ENCODE measurements at places on chromosomes 1 and 21. TPM values are rescaled to one million over a fixed set of nuclear protein-coding genes. Genes with fewer than 3 reads are reported as not detected.

Gene OVAAL
- 4.2 TPM for total RNA-seq

Gene APOBEC4
- not detected for total RNA-seq

Gene FAM43B
- 2.9 TPM for total RNA-seq

Gene AGL
- total RNA-seq = 45.7 TPM

- no peak for DNase-seq
Measured at GRCh38 chr1:65068202-65069010, 79.6 kb upstream of the AK4 start.

- DNase-seq = peak; percentile 41
Measured at GRCh38 chr1:67647036-67647798, 37.8 kb upstream of the GADD45A start.

DNA sequence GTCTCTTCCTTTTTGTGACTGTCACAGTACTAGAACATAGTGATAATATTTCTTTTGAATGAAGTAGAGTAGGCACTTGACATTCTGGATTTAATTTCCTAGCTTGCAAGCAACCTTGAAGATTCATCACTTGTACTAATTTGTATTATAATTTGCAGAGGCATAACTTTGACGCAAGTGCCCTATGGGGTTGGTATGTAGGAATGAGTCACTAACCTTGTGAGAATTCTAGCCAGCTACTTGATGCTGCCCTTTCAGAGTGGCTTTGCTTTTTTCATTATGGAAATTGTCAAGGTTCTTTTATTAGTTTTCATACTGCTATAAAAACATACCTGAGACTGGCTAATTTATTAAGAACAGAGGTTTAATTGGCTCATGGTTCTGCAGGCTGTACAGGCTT lies 13.7 kb upstream of the DPH5 start:
- DNase-seq = no peak

GRCh38 chr1:183952101-183952500 lies 85.4 kb downstream of the COLGALT2 start:
- no peak for DNase-seq

GRCh38 chr1:244779410-244779809 lies 56.0 kb upstream of the COX20 start:
- no peak for DNase-seq

- no peak for DNase-seq
Measured at GRCh38 chr1:241531195-241532161, 700 bp upstream of the KMO start.

GRCh38 chr1:104182251-104182650 lies 432.6 kb downstream of the AMY1C start:
- DNase-seq = no peak

Measured in heart left ventricle (tissue), 16 donors.